ENCODE measurements at places on chromosomes 2 and 18.
A peak's percentile ranks its signal among the peaks of the same experiment; 100 is the strongest.

DNA sequence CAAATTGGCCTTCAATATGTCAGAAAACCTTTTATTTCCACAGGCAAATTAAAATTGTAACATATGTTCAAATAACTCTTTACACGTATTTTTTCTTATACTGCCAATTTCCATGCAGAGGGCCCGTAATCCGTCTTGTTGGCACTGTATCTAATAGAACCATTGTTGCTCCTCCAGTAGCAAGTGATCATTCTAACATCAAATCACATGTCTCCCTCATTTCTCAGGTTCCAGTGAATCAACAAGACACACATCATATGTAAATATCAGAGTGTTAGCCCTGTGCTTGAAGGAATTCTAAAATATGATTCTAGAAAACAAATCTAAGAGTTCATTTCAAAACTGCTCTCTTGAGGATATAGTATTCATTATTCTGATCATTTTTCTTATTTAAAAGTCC lies 834.3 kb downstream of the LRRTM4 start:
- DNase-seq: no peak

DNA sequence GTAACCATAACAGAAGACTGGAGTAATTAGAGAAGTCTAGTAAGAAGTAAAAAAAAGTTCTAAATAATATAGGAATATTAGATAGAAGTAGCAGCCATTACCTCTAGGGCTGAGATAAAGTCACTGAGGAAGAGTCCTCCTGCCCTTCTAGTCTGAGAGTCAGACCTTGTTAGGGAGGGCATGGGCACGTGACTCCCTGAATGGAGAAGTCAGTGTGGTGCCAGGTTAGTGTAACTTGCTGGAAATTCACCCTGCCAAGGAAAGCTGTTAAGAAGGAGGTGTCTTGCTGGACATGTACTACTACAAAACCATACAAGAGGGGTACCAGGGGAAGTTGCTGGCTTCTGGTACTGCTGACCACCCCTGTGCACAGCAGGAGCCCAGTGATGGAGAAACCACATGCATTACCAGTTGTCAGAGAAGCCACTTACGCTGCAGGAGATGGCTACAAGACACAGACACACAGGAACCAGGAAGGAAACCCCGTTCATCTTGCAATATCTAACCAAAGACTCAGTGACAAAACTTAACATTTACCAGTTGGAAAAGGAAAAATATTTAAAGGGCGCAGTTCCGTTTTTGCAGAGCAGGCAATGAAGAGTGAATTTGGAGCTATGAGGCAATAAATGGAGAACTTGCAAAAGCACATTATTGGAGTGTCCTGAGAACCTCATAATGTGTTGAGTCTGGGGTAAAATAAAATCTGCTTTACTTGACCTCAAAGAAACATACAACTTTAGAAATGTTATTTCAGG lies 77.2 kb upstream of the TLK1 start:
- DNase-seq: no peak

DNA sequence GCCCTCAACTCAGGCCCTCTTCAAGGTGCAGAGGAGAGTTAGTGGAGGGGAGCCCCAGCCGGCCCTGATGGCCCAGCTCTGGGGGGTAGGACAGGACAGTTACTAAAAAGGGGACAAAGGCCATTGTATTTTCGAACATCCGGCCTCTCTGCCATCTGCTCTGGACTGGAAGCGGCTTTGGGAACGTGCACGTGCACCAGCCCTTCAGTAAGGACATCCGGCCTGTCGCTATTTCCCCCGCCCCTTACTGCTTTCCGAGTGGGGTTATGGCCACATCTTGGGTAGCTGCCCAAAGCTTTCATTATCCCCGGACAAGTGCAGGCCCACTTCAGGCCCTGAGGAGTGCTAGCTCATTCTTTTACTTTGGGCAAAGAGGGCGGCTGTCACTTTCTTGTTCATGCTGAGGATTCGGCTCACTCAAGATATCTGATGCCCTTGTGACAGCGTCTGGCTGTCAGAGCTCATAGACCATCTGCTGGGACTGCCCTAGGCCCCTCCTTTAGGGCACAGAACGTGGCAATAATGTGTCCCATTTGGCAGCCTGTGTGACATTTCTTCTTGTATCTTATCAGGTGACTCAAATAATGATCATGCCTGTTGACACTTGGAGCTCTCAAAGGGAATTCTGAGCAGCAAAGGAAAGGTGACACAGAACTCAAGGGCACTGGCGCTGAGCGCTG lies 17.5 kb downstream of the SLC4A3 start:
- no peak for DNase-seq

DNA sequence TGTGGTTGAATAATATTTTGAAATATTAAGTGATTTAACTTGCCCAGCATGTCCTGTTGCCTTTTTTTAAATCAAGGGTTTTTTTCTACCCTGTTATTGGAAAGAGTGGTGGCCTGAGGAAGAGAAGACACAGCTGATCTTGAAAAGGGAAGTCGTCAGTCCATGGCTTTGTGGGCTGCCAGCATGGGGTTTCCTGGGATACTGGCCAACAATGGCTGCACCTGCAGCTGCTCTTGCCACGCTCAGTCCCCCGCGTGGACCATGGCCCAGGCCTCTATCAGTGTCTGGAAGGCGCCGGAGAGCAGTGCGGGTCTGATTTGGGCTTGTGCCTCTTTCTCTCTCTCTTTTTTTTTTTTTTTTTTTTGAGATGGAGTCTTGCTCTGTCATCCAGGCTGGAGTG lies 99.3 kb downstream of the ASB1 start:
- DNase-seq: peak; percentile 35

- peak; percentile 54 for DNase-seq
Observed at GRCh38 chr2:148896136-148896535, 21.1 kb downstream of the KIF5C start.

GRCh38 chr2:9653485-9654271 lies 22.9 kb upstream of the YWHAQ start:
- no peak for DNase-seq

GRCh38 chr2:41927581-41928264 lies 120.1 kb upstream of the PKDCC start:
- DNase-seq: no peak

DNA sequence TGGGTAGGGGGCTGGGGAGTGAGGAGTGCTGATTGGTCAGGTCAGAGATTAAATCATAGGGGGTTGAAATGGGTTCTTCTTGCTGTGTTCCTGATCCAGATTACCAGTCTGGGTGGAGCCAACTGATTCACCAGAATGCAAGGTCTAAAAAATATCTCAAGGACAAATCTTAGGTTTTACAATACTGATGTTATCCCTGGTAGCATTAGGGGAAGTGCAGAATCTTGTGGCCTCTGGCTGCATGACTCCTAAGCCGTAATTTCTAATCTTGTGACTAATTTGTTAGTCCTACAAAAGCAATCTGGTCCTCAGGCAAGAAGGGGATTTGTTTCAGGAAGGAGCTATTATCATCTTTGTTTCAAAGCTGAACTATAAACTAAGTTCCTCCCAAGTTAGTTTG lies 289.2 kb upstream of the KYNU start:
- no peak for DNase-seq

GRCh38 chr2:224520064-224520463 lies 65.1 kb downstream of the CUL3 start:
- DNase-seq: no peak

DNA sequence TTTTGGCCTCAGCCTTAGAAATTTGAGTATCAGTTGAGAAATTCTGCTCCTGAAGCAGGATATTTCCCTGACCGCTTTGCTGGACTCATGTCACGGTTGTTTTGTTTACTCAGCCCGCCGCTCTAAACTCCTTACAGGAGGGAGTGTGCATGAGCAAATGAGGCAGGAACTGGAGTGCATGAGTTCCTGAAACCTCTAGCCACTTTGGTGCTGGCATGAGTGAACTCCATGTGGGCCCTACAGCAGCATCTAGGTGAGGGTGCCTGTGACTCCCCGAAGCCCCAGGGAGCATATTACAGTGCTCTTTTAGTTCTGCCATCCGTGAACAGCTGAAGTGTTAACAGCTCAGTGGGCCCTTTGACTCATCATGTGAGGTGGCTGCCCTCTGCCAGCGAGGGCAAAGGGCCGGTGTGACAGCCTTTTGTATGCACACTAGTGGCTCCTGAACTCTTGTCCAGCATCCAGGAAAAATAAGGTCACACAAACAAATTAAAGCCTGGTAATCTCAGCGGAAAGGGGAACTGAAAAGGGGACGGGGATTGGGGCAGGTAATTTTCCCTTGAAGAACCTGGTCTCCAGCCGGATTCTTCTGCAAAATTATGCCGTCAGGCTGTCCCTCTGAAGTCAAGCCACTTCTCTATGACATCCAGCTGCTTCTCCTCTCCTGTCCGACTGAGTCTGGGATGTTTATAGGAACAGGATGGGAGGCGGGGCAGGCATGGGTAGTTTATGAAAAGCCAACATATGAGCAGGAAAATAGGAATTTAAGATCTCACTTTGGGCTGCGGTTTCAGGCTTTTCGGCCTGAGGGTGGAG lies 1668.7 kb downstream of the SUCLG1 start:
- DNase-seq: no peak

- no peak for DNase-seq
Observed at GRCh38 chr2:42498497-42498896, 4.7 kb upstream of the KCNG3 start.

GRCh38 chr2:84807063-84807485 lies 73.8 kb downstream of the TRABD2A start:
- DNase-seq: no peak

- no peak for DNase-seq
Observed at GRCh38 chr2:240813231-240813921, 6.6 kb downstream of the KIF1A start.

DNA sequence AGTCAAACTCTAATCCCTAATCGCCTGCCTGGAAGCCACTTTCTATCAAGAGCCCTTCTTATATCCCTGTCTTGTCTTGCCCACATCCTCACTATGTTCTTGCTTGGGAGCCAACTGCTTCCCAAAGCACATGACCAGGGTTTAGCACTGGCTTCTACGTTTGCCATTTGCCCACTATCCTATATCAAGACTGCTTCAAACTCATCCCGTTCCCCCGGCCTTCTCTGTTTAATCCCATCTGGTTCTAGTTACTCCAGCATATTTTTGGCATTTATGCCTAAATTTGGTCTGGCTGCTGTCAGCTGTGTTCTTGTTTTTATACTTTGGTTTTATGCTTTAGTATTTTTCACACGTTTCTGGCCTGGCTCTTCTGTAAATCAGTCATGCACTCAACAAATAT lies 40.2 kb downstream of the POLR1A start:
- no peak for DNase-seq

GRCh38 chr2:54559593-54560145 lies 103.5 kb downstream of the SPTBN1 start:
- no peak for DNase-seq

DNA sequence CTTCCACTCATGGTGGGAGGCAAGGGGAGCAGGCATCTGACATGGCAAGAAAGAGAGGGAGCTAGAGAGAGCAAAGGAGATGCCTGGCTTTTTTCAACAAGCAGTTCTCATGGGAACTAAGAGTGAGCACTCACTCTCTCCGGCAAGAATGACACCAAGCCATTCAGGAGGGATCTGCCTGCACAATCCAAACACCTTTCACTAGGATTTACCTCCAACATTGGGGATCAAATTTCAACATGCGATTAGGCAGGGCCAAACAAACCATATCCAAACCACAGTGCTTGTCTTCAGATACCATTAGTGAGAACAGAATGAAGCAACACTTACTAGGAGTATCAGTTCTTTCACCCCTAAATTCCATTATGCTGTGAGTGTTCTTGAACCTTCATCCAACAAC lies 77.3 kb downstream of the FIGN start:
- no peak for DNase-seq

DNA sequence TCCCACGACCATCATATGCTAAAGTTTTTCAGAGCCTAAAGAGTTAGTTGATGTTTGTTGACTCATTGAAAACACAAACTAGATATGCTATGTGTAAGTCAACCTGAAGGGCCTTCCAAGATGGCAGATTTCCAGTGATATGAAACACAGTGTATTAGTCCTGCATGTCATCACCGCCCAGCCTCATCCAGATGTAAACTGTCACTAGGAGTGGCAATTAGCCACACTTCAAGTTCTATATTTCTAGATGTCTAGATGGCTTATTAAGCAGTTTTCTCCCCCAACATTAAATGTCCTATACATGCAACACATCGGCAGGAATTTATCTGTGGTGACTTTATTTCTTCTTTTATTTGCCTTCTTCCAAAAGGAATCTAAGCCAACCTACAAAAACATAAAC lies 444.1 kb upstream of the SMIM21 start:
- DNase-seq: no peak

DNA sequence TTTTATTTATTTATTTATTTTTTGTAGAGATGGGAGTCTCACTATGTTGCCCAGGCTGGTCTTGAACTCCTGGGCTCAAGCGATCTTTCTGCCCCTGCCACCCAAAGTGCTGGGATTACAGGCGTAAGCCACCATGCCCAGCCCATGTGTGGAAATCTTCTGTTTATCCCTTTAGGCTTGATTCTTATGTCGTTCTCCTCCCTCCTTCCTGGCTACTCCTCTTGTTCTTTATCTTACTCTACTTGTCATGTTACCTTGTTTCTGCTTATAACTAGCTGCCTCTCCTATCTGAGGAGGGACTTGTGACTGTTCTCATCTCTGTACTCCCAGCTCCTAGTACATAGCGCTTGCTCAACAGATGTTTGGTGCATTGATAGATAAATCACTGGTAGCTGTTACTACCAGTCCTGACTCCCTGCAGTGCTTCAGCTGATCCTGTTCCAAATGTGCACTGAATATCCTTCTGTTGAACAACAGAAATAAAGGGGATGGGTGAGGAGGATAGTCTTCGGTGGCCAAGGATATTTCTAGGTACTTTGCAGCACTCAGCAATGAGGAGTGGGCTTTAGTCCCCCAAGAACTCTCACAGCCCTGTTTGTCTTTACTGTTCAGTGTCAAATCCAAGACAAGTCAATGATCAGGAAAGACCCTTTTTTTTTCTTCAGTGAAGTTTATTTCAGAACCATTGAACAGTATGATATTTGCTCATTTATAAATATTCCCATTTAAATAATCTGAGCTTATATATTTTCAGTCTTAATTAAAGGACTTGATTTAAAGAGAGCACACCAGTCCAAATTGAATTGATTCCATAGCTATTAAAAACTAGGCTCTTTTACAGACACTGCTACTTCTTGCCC lies 7.2 kb downstream of the IL1B start:
- DNase-seq: no peak

GRCh38 chr2:26991717-26992116 lies 21.3 kb downstream of the MAPRE3 start:
- no peak for DNase-seq

DNA sequence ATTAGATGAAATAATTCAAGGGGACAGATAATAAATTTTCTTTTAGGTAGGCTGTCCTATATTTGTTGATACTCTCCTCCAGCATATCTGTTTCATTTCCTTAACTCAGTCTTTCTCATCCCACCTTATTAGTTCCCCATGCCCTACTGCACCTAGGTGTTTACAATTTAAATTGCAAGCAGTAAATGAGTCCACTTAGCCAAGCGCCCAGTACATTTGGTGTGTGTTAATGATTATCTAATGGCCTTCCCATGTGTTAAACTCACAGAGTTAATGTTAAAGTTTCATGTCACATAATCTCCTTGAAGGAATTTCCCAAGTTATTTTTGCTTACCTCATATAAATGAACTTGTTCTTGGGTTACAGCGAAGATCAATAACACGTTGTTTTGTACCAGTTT lies 31.2 kb downstream of the ITGB6 start:
- DNase-seq: no peak

- DNase-seq: no peak
Observed at GRCh38 chr2:49154140-49154539, at the start of gene FSHR. TSS of gene FSHR (minus strand) at chr2:49154515. CDS start at chr2:49154417, 98 bp downstream.
